ENCODE measurements at places on chromosomes 3 and 15.
A peak's percentile ranks its signal among the peaks of the same experiment; 100 is the strongest.

DNA sequence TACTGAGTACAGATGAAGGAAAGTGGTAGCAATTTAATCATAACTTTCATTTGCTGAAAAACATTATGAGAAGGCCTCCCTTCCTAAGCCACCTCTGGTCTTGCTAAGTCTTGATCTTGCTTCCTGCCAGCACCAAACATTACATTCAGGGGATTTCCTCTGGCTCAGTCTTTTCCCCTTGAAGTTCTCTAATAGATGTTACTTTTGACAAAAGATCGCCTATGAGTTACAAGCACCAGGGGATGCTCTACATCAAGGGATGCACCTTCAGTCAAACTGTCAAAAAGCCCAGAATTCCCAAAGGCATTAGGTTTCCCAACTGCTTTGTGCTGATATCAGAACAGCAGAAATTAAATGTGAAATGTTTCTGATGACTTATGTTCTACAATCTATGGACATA is 47.3 kb downstream of the AQP9 start:
- no peak for DNase-seq

DNA sequence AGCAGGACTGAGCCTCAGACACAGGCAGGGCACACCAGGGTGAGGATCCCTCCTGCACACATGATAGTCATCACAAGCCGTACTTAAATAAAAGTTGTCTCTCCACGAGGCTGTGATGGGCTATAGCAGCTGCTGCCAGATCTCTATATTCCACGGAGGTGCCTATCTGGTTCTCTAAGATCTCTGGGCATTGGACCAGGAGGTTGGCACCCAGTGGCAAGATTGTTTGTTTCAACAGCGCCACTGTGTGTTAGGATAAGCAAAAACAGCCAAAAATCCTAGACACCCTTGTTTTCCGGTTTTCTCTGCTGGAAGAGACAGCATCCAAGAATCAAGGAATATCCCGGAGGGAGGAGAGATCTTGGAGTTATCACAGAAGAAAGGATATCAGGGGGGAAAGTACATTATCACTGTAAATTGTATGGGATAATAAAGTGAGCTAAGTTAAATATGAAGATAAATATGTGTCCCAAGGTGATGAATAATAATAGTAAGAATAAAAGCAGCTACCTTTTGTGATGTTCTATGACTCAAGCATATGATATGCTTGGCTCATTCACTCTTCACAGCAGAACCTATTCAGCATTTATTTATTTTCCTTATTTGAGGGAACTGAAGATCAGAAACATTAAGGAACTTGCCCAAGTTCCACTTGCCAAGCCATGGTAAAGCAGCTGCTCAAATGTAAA is 90.6 kb upstream of the AKAP13 start:
- DNase-seq: peak; percentile 44

GRCh38 chr3:181912384-181912783 is 200.7 kb downstream of the SOX2 start:
- DNase-seq: no peak

DNA sequence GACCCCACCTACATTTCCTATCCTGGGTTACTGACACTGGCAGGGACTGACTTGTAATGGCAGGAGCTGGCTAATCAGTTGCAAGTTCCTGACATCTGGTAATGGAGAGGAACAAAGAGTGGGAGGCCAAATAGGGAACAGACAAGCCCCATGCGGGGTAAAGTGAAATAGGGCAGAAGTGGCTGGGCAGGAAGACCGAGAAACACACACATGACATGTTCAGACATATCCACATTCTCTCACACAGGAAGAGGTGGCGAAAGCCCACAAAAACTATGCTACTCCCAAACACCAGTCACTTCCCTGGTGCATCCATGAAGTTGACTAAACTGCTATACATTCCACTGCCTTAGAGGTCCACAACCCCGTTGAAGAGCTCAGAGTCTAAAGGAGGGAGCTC is 394.1 kb upstream of the TBL1XR1 start:
- no peak for DNase-seq

DNA sequence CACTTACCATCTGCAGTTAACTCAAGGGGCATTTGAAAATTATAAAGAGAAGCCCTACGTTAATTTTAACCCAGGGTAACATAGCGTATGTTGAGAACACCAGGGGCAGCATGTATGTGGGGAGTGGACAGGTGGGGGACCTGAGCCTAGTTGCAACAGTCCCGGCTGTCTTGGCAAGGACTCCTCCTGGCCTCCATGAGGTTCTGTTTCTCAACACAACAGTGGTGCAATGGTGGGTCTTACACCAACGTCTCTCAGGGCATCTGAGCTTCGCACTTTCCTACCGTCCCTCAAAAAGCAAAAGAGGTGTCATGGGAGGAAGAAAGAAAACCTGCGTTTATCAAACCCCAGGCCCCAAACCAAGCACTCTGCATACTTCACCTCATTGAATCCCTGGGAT is 50.6 kb downstream of the MGLL start:
- DNase-seq: no peak

- DNase-seq: no peak
Measured at GRCh38 chr3:121895121-121895520, 920 bp downstream of the SLC15A2 start.

DNA sequence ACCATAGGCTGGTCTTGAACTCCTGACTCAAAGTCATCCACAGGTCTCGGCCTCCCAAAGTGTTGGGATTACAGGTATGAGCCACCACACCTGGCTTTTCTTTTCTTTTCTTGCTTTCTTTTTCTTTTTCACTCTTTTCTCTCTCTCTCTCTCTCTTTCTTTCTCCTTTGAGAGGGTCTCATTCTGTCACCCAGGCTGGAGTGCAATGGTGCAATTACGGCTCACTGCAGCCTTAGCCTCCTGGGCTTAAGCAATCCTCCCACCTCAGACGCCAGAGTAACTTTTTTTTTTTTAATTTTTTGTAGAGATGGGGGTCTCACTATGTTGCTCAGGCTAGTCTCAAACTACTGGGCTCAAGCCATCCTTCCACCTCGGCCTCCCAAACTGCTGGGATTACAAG is 133.1 kb upstream of the UBE2E1 start:
- no peak for DNase-seq

GRCh38 chr15:79204886-79205675 is 77.4 kb upstream of the ANKRD34C start:
- DNase-seq: no peak

- DNase-seq: no peak
Measured at GRCh38 chr15:93231994-93232393, 143.0 kb upstream of the RGMA start.

- DNase-seq: no peak
Measured at GRCh38 chr15:55827955-55828354, 85.0 kb upstream of the PRTG start.

DNA sequence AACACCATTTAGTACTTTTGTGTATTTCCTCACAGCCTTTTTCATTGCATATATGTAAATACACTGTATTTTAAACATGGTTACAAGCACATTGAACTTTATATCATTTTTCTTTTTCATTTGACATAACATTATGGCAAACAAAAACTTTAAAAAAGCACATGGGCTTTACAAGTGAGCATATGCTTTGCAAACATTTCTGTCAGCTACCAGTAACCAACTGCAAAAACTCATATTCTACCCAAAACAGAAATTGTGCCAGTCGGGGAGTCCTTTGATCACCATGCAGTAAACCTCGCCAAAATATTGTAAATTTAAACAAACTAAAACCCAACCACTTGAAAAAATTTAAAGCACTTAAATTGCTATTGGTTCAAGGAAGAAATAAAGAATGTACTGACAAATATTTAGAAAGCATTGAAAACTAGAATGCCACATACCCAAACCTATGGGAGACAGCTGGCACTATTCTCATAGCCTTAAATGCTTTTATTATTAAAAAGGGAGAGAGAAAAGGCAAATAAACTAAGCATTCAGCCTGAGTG is 24.4 kb downstream of the ZNF710 start:
- DNase-seq: no peak

- DNase-seq: no peak
Measured at GRCh38 chr15:26974120-26974780, 3.3 kb downstream of the GABRG3 start.

Data from mesenchymal stem cell (in vitro differentiated cells and primary cell).